ENCODE measurements at places on chromosomes 16 and 17.

GRCh38 chr16:65185241-65185778 lies 63.4 kb upstream of the CDH11 start:
- no peak for DNase-seq

GRCh38 chr16:84175350-84176081 lies 11.3 kb downstream of the TAF1C start:
- peak; percentile 41 for DNase-seq

- DNase-seq, result no peak
Observed at GRCh38 chr16:80541306-80541694, 507 bp downstream of the DYNLRB2 start.

- no peak for DNase-seq
Observed at GRCh38 chr16:10660950-10661635, 33.6 kb downstream of the TEKT5 start.

DNA sequence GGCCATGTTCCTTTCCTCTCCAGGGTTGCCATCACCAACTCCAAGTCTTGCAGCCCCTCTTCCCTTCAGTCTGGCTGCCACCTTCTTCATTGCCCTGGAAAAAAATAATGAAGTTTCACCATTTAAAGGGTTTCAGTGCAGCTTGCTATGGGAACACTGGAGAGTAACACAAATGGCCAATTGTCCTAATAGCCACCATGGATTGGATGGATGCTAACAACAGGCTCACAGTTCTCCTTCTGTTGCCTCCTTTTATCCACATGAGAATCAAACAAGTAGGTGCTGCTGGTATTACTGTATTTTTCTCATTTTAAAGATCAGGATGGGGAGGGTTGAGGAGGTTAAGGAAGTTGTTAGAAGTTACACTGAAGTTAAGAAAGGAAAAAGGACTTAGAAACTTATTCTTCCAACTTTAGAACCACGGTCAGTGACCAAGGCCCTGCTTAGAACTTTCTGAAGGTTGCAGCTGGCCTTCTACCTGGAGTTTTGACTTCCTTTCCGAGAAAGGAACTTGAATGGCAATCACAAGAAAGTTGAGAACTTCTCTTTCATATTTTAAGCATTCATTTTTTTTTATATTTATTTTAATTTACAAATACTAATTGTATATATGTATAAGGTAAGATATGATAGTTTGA lies 198.0 kb upstream of the MAF start:
- no peak for DNase-seq

- peak; percentile 78 for DNase-seq
Observed at GRCh38 chr16:89505204-89506112, 2.7 kb upstream of the SPG7 start.

GRCh38 chr16:3007957-3008689 lies 4.6 kb upstream of the CLDN9 start:
- no peak for DNase-seq

DNA sequence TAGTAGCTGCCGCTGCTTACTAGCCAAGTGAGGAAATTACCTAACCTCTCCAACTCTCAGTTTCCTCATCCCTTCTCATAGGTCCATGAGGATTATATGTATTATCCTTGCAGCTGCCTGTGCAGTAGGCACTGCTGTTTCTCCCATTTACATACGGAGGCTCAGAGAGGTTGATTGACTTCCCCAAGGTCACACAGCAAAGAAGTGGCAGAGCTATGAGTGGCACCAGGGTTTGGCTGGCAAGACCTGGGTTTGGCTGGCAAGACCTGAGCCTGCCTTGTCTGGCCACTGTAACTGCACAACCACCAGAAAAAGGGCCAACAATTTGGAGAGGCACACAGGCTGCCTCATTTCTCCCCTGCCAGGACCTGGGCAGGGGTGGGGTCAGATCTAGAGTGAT lies 2.5 kb upstream of the NDRG4 start:
- no peak for DNase-seq

GRCh38 chr16:57984443-57985203 lies 13.7 kb upstream of the CNGB1 start:
- peak; percentile 83 for DNase-seq

- no peak for DNase-seq
Observed at GRCh38 chr17:27461192-27461859, 5.1 kb downstream of the KSR1 start.

DNA sequence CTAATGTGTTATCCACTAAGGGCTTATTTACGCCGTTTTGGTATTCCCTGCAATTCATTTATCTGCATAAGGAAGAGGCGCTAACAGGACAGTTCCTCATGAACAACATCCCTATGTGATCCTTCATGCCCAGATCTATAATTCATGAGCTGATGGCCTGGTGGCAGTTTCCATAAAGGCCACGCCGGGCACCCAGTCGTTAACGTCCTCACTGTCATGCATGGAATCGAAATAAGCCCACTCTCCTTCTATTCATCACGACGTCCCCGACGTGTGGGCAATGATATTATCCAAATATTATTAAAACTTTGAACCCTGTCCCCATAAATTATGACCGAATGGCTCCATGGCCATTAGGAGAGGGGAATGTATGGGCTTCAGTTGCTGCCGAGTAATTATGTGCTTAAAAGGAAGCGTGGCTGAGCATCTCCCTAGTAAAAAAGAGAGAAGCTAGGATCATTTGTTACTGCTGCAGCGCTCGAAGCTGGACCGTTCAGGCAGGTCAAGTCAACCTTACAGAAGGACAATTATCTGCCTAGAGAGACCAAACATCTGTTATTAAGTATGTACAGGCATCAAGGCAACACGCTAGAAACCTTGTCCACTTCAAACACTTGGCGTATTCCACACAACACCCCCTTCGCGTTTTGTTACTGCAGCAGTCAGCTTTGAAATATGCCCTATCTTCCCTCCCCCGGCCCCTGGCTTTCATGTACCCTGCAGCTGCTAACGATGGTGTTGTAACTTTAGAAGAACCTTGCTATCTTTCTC lies 94.0 kb upstream of the SALL1 start:
- no peak for DNase-seq

- DNase-seq, result no peak
Observed at GRCh38 chr17:63480192-63480784, 3.4 kb downstream of the ACE start.

DNA sequence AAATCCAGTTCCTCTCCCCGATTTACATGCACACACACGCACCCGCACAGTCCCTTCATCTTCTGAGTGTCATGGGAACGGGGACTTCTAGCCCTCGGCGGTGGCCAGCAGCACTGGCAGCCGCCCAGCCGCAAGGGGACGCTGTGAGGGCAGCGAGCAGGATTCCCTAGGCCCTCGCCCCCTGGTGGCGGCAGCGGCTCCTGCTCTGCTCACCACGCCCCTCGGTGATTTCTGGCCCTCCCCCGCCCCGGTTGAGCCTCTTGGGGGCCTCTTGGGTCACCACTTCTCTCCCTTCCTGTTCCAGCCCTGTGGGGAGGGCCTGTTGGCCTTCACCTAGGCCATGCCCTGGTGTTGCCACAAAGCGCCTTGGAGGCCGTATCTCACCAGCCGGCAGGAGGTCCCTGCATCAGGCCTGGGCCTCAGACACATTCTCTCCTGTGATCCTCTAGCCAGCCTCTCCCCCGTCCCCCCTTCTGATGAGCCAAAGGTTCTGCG lies 75.2 kb upstream of the KSR1 start:
- peak; percentile 75 for DNase-seq

DNA sequence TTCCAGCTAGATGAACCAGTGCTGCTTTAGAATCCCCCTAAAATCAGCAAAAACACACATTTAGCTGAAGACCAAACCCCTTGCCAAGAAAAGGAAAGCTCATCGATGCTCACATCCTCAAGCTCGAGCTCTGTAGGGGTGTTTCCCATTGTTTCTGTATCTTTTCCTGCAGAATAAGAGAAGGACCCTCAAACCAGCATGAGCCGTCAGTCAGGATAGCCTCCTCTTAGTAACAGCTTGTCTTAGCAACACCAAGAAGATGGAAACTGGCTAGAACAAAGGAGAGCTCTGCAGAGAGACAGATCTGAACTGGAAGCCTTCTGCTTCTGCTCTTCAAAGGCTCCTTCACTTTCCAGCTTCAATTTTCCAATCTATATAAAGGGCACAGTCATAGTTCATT lies 32.0 kb downstream of the VAT1L start:
- no peak for DNase-seq

GRCh38 chr17:1362964-1363363 lies 37.1 kb downstream of the YWHAE start:
- DNase-seq, result no peak

GRCh38 chr16:78175287-78175686 lies 75.8 kb downstream of the WWOX start:
- DNase-seq, result no peak
